ENCODE measurements at places on chromosomes 11 and 22.

DNA sequence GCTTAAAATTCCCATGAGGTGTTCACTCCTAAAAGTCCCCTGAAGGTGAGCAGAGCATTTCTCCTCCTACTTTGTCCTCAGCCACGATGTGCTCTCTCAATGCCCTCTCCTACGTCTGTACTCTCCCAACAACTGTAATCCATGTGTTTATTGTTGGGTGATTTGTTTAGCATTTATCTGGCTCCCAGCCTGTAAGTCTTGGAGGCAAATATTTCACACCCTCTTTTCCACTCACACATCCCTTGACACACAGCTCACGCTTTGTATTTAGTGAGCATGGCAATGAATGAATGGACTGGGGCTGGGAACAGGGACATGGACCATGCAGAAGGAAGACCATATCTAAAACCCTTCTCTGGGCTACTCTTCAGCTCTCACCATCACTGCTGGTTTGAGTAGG lies 22.6 kb downstream of the HTR3A start:
- DNase-seq, result no peak

- no peak for DNase-seq
These were observed 25.2 kb downstream of the RPS6KA4 start for GRCh38 chr11:64384028-64384737.

GRCh38 chr11:57546869-57547475 lies 9.6 kb downstream of the SMTNL1 start:
- no peak for DNase-seq

DNA sequence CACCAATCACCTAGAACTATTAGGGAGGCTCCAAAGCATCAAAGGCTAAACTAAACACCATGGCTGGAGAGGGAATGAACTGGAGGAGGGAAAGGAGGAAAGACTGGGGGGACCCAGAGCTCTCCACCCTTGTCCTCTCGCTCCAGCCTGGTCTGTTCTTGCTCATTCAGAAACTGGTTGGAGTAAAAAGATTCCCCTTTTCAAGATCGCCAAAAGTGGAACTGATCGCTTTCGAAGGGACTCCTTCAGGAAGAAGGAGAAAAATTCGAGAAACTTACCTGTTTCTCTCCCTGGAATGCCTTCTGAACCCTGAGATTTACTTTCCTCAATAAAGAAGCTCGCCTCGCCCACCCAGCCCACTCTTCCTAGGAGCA lies 46.9 kb downstream of the OR4D9 start:
- no peak for DNase-seq

DNA sequence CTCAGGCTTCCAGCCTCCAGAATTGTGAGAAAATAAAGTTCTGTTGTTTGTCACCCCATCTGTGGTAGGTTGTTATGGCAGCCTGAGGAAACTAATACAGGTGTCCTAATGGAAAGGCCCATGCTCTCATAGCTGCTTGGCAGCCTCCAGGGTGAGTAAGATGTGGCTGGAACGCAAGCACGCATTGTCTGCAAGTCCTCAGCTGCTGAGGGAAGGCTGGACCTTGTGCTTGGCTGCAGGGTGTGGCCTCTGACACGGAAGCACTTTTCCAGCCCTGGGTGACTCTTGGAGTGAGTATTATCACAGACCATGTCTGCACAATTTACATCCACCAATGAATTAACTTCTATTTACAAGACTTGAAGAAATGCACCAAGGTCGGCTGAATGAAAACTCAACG lies 44.4 kb upstream of the BARX2 start:
- DNase-seq, result no peak

- no peak for DNase-seq
These were observed 97.6 kb downstream of the SLC1A2 start for GRCh38 chr11:35321532-35322317.

DNA sequence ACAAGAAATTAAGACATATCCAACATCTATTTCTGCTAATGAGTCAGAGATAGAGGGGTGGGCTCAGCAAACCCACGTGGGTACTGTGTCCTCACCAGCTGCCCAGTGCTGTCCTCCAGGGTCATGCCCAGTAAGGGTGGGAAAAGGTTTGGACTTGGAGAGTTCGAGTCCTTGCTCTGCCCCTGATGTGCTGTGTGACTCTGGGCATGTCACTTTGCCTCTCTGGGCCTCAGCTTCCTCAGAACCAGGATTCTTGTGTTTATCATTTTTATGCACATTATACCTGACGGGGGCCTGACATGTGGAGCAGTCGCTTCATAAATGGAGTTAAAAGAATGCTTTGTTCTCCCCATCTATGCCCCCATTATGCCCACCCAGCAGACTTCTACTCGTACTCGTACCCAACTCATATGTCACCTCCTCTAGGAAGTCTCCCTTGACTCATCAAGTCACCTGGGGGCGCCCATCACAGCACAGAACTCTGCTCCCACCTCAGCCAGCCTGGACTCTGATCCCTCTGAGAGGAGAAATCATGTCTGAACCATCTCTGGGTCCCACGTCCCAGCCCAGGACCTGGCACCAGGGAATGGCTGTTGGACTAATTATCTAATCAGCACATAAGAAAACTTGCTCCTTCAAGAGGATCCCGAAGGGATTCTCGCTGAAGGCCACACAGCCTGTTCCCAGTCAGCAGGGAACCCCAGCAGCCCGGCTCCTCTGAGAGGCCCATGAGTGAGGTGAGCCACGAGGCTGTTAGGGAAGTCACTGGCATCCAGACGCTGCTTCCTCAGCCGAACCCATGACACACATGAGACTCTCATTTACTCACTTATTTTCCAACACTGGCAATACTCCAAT lies 38.7 kb upstream of the TSKU start:
- no peak for DNase-seq

DNA sequence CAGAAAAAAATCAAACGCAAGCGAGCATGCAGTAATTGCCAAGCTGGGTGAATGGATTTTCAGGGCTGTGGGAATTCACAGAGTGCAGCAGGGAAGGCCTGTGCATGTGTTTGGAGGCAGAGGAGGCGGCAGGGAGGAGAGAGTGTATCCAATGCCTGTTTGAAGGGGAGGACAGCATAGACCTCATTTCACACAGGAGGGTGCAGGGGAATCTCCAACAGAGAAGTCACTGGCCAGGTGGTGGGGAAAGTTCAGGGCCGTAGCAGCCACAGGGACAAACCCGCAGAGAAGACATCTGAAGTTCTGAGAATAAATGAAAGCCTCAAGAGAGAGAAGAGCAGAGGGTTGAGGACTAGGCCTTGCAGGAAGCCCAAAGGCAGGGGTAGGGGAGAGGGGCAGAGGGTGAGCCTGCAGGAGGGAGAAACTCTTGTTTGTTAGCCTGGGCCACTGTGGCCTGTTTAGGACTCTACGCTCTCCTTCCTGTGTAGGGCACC lies 19.2 kb upstream of the KDM2A start:
- DNase-seq, result no peak

GRCh38 chr11:78795621-78796261 lies 221.1 kb upstream of the NARS2 start:
- peak; percentile 17 for DNase-seq

DNA sequence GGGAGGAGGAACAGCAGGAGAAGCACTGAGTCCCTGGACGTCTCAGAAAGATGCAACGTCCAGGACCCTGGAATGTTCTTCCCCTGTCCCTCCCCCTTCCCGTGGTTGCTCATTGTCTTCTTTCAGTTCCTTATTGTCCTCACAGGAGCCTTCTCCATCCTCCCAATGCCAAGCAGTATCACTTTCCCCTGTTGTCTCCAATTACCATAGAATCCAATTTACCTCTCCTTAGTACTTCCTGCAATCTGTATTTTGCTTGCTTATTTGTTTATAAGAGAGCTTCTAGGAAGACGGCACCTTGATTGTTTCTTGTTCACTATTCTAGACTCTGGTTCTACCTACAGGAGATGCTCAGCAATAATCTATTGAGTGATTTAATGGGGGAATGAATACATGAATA lies 1273.7 kb downstream of the LRRC4C start:
- no peak for DNase-seq

DNA sequence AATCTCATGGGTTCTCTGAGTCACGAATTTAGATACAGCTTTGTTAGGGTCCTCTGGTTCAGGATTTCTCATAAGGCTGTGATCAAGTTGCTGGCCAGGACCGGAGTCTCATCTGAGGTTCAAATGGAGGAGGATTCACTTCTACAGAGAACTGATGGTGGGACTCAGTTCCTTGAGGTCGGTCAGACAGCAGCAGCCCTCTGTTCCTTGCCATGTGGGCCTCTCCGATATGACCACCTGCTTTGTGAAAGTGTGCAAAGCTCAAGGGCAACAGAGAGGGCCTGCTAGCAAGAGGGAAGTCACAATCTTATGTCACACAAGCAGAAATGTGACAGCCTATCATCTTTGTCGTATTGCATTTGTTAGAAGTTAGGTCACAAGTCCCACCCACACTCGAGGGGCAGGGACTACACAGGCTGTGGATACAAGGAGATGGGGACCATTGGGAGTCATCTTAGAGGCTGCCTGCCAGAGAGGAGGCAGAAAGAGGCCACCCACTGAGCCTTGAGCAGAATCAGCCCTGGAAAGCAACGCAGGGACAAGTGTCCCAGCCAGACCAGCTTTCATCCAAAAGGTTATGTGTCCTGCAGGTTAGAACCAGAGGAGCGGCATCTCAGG lies 34.5 kb downstream of the RPUSD4 start:
- no peak for DNase-seq

DNA sequence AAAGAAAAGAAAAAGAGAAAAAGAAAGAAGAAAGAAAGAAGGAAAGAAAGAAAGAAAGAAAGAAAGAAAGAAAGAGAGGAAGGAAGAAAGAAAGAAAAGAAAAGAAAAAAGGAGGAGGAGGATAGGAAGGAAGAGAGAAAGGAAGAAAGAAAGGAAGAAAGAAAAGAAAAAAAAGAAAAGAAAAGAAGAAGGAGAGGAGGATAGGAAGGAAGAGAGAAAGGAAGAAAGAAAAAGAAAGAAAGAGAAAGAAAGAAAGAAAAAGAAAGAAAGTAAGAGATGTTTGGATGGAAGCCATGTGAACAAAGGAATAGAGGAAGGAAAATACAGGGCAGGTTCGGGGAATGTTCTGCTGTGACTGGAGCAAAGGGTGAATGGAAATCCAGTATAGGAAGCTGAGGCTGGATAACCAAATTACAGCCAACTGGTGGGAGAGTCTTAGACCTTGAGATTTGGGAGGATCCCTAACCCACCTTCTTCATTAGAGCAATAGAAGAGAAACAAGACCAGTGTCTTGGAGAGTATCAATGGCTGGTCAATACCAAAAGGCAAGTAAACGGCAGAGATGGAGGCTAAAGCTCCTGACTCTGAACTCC lies 94.9 kb downstream of the RASSF10 start:
- DNase-seq, result no peak

GRCh38 chr11:98600786-98601773 lies 419.7 kb upstream of the CNTN5 start:
- no peak for DNase-seq

DNA sequence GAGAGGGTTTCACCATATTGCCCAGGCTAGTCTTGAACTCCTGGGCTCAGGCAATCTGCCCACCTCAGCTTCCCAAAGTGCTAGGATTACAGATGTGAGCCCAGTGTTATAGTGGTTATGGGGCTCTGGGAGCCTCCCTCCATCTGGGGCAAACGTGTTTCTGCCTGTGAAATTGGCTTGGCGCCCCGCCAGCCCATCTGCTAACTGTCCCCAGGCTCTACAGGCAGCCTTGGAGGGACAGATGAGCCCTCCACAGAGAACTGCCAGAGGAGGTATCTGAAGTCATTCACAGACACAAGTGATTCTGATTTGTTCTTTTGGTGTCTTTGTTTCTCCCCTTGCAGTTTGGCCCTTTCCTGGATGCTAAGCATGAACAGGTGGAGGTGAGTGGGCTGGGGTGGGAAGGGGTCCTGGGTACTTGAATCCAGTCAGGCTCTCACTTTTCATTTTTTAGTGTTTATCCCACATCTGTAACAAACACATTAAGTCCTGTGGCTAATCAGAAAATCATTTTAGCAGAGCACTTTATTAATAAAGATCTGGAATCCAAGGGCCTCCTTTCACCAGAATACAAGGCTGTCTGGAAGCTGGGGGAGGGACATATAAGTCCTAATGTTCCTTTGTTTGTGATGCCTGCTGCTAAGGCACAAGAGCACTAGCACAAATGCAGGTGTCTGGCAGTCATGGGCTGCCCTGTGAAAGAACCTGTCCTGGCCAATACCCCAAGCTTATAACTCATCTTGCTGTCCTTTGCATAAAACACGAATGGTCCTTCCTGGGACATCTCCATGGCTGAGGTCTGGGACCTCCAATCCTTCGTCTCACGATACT lies 25.7 kb upstream of the CDC42EP2 start:
- DNase-seq, result no peak

- DNase-seq, result no peak
These were observed 236.8 kb downstream of the DCDC1 start for GRCh38 chr11:31132531-31133421.

GRCh38 chr11:123073343-123074057 lies 11.6 kb upstream of the HSPA8 start:
- no peak for DNase-seq

DNA sequence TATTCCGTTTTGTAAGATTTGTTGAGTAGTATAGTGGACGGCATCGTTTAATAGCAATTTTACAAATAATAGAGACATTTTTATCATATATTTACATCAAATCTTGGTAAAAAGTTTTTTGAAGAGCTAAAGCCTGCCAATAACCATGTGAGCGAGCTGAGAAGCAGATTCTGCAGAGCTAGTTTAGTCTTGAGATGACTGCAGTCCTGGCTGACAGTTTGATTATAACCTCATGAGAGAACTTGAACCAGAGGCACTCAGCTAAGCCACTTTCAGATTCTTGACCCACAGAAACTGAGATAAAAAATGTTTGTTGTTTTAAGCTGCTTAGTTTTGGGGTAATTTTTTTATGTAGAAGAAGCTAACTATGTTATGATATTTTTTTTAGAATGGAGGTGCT lies 78.9 kb downstream of the PDE3B start:
- DNase-seq, result no peak

GRCh38 chr11:17906436-17906835 lies 106.4 kb downstream of the SERGEF start:
- no peak for DNase-seq

GRCh38 chr22:32527756-32528155 lies 53.1 kb downstream of the FBXO7 start:
- DNase-seq, result no peak

GRCh38 chr11:126375726-126376125 lies 20.2 kb downstream of the ST3GAL4 start:
- DNase-seq, result no peak

GRCh38 chr22:20391222-20391621 lies 2.7 kb upstream of the ZNF74 start:
- no peak for DNase-seq

- DNase-seq, result no peak
These were observed 123.0 kb downstream of the WT1 start for GRCh38 chr11:32312206-32312817.

DNA sequence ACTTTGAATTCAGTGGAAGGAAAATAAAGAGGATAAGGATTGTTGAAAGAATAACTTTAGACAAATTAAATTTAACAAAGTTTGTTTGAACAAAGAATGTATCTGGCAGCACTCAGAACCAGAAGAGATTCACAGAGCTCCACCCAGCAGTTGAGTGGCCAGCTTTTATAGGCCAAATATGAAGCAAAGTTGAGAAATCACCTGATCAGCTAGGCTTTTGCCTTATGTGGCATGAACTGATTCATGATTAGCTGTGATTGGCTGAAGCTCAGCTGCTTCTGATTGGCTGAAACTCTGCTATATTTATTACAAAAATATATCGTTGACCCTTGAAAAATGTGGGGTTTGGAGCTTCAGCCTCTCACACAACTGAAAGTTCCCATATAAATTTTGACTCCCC lies 62.6 kb downstream of the PIWIL4 start:
- DNase-seq, result no peak

GRCh38 chr11:57313071-57313787 lies 11.5 kb downstream of the TNKS1BP1 start:
- DNase-seq, result no peak

Measured in CD14-positive monocyte (primary cell).